CD4-positive, alpha-beta T cell treated with Interleukin-4 for 1 hour (primary cell): ENCODE measurements at places on chromosomes 13 and 19.

DNA sequence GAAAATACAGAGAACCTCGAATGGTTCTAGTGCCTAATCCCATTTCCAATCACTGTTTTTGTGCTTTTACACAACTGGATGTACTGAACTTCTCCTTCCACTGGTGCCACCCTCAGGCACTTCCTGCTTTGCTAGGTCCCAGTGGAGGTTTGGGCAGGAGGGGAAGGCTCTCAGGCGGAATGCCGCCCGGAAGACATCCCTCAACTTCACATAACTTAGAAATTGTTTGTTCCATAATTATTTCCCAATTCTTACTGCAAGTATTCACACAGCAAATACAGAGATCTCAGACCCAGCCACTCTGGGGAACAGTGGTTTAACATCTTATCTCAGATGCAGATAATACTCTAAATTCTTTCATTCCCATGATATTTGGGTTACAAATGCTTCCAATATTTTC lies 195.7 kb upstream of the IPO5 start:
- no peak for DNase-seq

- no peak for DNase-seq
These were observed 32.4 kb downstream of the GRIK5 start for GRCh38 chr19:42037649-42038048.

DNA sequence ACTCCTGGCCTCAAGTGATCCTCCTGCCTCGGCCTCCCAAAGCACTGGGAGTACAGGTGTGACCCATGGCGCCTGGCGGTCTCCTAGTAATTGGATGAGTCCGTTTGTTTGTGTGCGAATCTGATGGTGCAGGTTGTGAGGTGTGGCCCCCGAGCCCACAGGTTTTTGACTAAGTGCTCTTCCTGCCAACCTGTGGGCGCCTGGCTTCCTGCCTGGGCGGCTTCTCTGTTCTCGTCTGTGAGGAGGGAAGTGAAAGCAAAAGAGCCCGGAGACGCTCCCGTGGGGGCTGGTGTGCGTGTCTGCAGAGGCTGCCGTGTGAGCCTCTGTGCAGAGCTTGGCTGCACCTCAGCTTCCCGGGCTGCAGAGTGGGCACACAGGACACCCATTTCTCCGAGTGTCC lies 10.0 kb downstream of the ARHGAP45 start:
- DNase-seq: peak; percentile 95

DNA sequence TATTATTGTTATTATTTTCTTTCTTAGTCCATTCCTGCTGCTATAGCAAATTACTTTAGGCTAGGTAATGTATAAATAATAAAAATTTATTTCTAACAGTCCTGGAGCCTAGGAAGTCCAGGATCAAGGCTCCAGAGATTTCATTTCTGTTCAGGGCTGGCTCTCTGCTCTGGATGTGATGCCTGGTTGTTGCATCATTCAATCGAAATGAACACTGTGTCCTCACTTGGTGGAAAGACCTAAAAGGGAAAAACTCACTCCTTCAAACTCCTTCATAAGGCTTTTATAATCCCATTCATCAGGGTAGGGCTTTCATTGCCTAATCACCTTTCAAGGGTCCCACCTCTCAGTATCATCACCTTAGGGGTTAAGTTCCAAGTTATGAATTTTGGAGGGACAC lies 395.0 kb downstream of the EFNB2 start:
- DNase-seq: no peak

DNA sequence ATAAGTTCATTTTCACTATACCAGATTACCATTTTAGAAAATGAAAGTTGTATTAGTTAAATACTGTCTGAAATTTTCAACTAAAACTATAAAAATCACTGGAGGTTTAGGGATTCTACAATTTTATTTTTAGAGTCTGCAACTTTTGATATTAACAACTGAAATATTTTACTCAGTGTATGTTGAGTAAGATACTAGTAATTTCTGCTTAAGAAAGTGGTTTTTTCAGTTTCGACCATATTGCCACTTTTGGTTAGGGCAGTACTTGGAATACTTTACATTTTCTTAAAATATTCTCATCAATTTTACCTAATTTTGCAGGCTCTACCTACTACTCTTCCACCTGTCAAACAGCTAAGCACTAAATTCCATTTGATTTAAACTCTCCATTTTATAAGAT lies 59.6 kb downstream of the KCNRG start:
- DNase-seq: no peak

- DNase-seq: no peak
These were observed 166.2 kb downstream of the ZIC5 start for GRCh38 chr13:99805361-99805760.

DNA sequence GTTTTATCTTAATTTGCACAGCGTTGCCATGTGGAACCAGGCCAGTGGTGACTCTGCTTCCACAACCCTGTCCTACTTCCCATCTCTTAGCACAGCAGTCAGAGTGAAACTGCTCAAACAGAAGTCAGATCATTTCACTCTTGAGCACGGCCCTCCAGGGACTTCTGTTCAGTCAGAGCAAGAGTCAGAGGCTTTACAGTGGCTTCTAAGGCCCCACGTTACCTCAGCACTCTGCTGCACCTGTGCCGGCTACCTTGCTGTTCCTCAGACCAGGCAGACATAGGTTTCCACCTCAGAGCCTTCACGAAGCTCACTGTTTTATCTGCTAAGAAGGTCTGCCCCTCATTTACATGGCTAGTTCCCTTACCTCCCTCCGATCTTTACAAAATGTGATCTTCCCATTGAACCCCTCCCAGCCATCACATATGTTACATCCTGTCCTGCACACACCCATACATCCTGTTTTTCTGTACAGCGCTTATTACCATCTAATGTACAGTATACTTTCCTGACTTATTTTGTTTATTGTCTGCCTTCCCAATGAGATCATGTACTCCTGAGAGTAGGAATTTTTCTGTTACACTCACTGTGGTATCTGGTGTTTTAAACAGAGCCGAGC lies 41.6 kb downstream of the TM9SF2 start:
- peak; percentile 40 for DNase-seq

- DNase-seq: no peak
These were observed 11.5 kb downstream of the SYT3 start for GRCh38 chr19:50628146-50628545.
